ENCODE measurements at places on chromosomes 3 and 15. TPM values are rescaled to one million over a fixed set of nuclear protein-coding genes. Genes with fewer than 3 reads are reported as not detected.

GRCh38 chr3:77449459-77450350 lies 409.8 kb downstream of the ROBO2 start:
- no peak for DNase-seq
- H3K4me1 ChIP-seq, result no peaks in the 10 kb centered on the region
- no peak overlapping the region for H3K4me3 ChIP-seq
- no peaks in the 10 kb centered on the region for H3K36me3 ChIP-seq
- no peak overlapping the region for H3K27ac ChIP-seq

Gene CLEC3B
- total RNA-seq, result 0.45 TPM

DNA sequence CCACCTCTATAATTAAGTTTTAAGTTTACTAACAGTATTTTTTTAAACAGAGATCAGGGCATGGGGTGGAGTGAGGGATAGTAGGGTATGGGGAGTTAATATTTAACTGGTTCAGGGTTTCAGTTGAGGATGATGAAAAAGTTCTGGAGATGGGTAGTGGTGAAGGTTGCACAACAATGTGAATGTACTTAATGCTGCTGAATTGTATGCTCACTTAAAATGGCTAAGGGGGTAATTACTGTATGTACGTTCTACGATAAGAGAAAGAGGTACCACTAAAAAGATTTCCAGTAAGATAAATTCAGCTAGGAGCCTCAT lies 101.4 kb downstream of the TNIK start:
- H3K36me3 ChIP-seq, result peaks cover 5% of the 10 kb centered on the region
- no peaks in the 10 kb centered on the region for H3K27me3 ChIP-seq
- no peak overlapping the region for H3K27ac ChIP-seq
- H3K4me1 ChIP-seq, result peaks cover 1% of the 10 kb centered on the region

- no peak for DNase-seq
- H3K4me1 ChIP-seq, result no peaks in the 10 kb centered on the region
- no peak overlapping the region for H3K27ac ChIP-seq
- no peaks in the 10 kb centered on the region for H3K36me3 ChIP-seq
- H3K4me3 ChIP-seq, result no peak overlapping the region
Observed at GRCh38 chr3:16658004-16658924, 53.0 kb upstream of the DAZL start.

Gene TIMP4
- not detected for total RNA-seq
